Endodermal cell (in vitro differentiated cells): ENCODE measurements at places on chromosomes 11 and 22. TPM values are rescaled to one million over a fixed set of nuclear protein-coding genes. Genes with fewer than 3 reads are reported as not detected.

- DNase-seq = no peak
These were observed 1053.8 kb downstream of the LRRC4C start for GRCh38 chr11:40405614-40406013.

DNA sequence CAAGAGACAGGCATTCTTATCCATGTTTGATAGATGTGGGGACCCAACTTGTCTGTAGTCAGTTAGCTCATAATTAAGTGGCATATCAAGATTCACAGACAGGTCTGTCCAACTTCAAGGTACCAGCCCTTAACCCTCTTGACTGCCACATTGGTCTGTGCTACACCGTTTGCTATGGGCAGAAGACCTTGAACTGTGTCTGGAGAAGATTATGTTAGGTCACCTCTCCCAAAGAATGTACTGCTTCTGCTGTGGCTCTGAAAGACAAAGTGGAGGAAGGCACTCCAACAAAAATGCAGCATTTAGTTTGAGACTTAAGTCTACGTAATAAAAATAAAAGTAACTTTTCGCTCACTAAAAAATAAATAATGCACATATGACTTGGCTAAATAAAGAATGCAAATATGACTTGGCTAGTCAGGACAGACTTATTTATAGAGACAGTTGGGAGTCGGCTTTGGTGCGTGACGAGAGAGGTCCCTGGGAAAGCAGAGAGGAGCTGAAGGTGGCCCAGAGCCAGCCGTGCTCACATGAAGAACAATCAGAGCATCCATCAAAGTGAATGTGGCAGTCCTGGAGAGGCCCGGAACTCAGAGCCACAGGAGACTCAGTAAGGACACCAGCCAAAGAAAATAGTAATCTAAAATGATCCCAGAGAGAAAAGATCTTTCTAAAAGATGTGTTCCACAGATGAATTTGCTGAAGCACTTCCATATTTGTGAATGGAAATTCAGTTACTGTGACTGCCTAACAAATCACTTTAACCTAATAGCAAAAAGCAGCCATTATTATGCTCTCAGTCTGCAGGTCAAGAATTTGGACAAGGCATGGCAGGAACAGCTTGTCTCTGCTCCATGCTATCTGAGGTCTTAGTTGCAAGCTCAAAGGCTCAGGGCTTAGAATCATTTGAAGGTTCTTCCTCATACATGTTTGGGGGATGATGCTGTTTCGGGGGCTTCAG is 35.0 kb downstream of the CWC15 start:
- DNase-seq = no peak

Gene MUC2
- not detected in 2 replicates for total RNA-seq

- peak; percentile 32 for DNase-seq
These were observed 78.4 kb upstream of the TP53I11 start for GRCh38 chr11:45028911-45029682.

- no peak for DNase-seq
These were observed 934.2 kb downstream of the BRD1 start for GRCh38 chr22:48893288-48894063.

DNA sequence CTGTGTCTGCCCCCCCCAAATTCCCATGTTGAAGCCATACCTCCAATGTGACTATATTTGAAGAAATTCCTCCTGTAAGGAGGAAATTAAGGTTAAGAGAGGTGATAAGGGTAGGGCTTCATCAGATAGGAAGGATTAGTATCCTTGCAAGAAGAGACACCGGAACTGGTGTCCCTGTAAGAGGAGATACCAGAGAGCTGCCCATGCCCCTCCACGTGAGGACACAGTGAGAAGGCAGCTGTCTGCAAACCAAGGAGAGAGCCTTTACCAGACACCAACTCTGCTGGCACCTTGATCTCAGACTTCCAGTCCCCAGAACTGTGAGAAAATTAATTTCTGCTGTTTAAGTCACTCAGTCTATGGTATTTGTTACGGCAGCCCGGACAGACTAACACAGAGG is 109.3 kb downstream of the ARFGAP2 start:
- peak; percentile 64 for DNase-seq

- no peak for DNase-seq
These were observed 22.1 kb downstream of the IFITM10 start for GRCh38 chr11:1728301-1728700.

- peak; percentile 69 for DNase-seq
These were observed 14.1 kb downstream of the CAPRIN1 start for GRCh38 chr11:34065505-34066203.
